ENCODE measurements at places on chromosomes 1 and 21.

DNA sequence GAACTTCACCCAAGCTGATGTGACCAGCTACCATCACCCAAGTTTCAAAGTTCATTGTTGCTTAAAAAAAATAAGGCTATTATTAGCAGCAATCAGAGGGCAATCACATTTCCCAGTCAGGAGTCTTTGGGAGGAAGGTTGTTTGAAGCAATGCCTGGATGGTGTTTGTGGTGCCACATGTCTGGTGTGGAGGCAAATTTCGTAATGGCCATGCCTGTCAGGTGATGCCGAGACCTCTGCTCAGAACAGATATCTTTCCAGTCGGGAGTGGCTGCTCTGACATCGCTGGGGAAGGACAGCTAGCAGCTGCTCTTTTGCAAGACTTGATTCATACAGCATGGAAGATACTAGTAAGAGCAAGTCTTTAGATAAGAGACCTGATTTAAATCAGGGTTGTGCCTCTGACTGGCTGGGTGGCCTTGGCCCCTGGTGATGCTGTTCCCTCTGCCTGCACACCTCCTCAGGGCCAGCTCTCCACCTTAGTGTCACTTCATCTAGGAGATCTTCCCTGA lies 187.8 kb upstream of the JUN start:
- DNase-seq, result no peak

GRCh38 chr1:16621300-16621658 lies 7.9 kb upstream of the NBPF1 start:
- DNase-seq, result no peak

DNA sequence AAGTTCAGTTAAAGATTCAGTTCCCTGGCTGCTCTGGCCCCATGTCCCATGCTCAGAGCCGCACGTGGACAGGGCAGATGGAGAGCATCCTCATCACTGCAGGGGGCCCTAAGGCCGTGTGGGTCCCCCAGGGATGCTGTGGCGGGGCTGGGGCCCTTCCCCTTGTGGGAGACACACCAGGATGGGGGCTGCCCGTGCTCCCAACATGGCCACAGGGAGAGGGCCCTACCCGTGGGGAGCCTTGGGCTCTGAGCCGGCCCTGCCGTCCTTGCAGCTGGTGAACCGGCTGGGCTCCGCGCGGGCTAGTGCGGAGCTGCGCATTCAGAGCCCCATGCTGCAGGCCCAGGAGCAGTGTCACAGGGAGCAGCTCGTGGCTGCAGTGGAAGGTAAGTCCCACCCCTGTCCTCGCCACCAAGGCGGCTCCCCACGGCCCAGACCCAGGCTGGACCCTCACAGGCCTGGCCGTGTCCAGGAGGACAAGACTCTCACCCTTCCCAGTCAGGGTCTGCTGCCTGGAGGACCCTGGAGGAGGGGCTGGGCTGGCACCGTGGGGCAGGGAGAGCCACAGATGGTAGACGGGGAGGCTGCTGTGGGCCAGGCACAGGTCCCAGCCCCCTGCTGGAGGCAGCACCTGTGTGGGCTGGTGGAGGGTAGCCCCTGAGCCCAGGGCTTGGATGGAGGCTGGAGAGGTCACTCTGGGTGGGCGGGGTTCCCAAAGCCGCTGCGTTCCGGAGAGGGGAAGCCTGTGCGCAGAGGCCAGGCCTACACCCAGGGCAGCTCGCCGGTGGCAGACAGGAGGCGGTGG lies 53.8 kb downstream of the TRIM11 start:
- no peak for DNase-seq

DNA sequence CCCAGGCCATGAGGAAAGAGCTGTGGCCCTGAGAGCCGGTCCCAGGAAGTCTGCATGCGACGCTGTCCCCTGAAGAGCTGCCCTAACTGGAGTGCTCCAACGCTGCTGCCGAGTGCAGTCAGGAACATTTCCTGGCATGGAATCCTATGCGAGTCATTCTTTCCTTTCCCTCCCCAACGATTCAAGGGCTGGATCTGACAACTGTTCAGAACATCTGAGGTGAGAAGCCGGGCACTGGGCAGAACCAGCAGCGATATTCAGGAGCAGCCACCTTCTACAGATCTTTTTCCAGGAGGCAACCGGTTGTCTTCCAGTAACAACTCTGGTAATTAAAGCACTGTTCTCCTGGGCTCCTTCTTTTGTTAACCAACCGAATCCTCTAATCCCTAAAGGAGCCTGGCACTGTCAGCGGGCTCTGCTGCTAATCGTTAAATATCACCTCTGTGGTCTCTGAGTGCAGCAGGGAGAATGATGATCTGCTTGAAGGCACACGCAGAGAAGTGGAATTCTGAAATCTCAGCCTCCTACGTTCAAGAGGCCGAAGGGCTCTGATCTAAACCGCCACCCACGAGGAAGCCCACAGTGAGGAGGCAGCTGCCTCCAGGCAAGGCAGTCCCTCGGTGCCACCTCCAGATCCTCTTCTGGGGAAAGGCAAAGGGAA lies 55.8 kb downstream of the SLC45A1 start:
- peak; percentile 80 for DNase-seq

GRCh38 chr1:80003250-80003649 lies 996.7 kb upstream of the ADGRL4 start:
- no peak for DNase-seq

DNA sequence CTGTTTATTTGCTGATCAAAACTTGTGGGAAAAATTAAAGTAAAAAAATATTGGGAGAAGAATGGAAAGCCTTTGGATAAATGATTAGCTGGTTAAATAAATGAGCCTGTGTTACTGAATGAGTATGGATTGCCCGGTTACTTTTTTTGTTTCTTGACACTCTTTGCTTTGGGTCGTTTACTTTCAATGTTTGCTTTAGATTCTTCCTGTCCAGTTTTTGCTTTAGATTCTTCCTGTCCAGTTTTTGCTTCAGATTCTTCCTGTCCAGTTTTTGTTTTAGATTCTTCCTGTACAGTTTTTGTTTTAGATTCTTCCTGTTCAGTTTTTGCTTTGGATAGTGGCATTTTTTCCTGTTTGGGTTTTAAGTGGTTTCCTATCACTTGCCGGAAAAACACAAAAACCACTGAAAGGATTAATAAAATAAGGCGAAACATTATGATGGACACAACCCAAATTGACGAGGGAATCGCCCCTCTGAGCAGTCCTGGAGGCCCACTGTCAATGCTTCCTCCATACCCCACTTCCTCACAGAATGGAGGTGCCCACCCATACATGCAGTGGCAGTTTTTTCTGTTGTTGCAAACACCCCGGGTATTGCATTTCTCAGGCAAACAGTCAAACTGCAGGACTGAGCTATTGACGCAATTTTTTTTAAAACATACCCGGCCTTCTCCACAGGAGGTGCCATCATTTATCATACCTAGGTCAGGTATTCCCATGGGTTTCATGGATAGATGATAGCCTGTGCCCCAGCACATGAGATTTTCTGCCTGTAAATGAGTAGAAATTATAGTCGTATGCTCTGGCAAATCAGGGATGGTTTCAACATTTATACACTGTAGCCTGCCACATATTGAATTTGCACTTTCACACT lies 2.3 kb downstream of the ADAM30 start:
- DNase-seq, result no peak

DNA sequence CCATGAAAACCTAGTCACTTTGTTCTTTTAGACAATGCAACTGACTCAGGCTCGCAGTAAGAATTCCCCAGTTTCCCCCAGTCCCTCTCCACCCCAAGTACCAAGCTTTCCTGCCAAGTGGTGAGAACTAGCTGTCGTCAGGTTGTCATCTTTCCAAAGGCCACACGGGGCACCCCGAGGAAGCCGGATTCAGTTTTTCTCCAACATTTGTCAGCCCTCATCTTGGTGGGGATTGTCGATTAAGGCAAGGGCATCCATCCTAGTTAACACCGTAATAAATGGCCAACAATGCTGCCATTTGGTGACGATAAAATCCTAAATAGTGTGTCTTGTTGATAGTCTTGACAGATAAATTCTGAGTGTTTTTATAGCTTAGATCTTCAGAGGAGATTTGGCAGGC lies 55.9 kb upstream of the PROX1 start:
- peak; percentile 5 for DNase-seq

DNA sequence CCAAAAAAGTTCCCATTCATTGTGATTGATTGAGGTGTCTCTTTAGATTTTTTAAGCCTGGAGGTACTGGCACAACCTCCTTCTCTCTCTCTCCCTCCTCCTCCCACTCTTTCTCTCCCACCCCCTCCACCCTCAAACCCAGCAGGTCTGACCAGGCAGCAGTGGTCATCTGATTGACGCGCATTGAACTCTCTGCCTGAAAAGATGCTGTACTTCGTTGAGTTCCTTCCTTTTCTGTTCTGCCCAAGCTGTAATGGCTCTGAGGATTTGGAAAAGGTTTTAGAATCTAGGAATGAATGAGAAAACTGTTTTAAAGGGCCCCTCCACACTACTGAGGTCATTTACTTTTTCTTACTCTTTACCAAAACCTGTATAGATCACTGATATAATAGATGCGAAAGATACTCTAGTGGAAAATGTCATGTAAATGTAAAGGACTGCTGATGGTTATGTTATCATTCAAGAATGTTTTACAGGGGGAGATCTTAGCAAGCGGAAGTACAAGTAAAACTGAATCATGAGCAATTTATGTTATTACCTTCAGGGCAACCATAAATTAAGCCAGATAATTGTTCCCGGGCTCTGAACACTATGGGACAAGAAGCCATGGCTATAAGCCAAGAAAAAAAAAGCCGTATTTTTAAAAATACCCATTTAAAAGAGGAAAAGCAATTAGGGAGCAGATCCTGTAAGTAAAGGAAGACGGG lies 25.2 kb upstream of the DYRK1A start:
- DNase-seq, result peak; percentile 90

DNA sequence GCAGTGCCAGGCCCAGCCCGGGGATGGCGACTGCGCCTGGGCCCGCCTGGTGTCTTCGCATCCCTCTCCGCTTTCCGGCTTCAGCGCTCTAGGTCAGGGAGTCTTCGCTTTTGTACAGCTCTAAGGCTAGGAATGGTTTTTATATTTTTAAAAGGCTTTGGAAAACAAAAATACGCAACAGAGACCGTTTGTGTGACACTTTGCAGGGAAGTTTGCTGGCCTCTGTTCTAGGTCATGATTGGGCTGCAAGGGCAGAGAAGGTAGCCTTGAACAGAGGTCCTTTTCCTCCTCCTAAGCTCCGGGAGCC lies 719 bp downstream of the SOD1 start:
- DNase-seq, result peak; percentile 52

GRCh38 chr21:38196036-38196435 lies 60.8 kb upstream of the KCNJ15 start:
- DNase-seq, result no peak

DNA sequence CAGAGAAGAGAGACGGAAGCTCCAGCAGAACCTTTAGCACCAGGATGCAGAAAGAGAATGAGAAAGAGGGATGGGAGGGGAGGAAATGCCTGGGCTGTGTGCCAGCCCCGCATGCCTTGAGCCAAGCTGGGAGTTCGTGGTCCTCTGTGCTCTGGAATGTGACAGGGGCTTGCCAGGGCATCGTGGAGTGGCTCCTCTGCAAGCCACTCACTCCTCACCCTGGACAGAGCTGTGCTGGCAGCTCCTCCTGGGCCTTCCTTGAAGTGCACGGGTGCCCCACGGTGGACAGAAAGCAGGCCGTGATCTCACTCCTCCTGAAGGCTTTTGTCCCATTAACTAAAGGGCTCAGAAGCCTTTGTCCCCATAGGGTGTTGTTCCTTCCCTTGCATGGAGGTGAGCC lies 34.8 kb upstream of the PRELP start:
- DNase-seq, result peak; percentile 77

DNA sequence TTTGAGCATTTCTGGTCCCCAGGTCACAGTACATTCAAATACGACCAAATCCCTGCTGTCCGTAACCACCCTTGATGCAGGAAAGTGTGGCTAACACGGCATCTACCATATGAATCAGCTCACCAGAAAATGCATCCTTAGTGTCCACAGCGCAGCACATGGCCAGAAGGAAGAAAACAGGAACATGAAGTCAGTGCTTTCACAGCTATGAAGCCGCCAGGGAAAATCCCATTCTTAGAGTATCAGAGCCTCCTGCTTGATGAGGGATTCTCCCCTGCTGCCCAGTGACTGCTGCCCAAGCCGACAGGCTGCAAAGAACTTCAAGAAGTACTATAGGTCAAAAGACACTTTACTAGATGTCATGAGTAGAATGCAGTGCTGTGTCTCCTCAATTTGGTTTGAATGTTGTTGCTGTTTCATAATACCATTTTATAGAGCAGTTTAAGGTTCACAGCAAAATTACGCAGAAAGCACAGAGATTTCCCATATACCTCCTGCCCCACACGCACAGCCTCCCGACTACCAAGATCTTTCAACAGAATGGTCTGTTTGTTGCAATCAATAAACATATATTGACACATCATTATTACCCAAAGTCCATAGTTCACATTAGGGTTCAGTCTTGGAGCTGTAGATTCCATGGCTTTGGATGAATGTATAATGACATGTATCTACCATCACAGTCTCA lies 14.5 kb downstream of the TIAM1 start:
- DNase-seq, result no peak

DNA sequence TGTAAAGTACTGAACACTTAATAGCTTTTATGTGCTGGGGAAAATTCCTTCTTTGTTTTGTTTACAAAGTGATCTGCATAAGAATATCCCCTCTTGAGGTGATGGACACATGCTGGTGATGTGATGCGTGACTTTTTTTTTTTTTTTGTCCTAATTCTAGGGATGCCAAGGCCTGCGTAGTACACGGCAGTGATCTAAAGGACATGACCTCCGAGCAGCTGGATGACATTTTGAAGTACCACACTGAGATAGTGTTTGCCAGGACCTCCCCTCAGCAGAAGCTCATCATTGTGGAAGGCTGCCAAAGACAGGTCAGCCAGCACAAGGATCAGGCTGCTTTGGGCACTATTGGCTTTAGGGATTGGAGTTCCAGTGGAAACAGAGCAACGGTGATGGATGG lies 24.7 kb downstream of the ATP1A1 start:
- no peak for DNase-seq

- DNase-seq, result no peak
Observed at GRCh38 chr1:41819843-41820242, 98.9 kb downstream of the HIVEP3 start.

DNA sequence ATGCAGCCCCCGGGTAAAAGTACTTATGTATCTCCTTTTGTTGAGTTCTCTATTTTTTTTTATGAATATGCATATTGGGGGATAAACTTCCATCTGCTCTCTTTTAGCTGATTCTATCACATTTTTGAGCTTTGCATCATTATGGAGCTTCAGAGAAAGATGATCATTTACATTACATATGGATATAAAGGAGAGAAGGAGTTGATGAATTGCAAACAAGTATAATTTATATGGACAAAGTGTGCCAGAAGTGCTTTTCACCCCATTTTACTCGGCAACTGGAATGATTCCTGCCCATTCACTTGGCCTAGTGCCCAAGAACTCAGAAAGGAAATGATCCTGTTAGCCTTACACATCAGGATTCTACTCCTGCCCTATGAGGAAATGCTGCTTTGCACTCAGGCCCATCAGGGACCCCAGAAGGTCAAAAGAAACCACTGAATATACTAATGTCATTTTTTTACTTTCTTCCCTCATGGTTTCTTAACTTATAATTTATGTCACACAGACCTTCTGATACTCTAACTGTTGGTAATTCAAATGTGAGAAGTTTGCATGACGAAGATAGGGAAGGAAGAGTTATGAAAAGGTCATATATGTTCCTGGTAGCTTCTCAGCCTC lies 65.6 kb downstream of the SAMSN1 start:
- DNase-seq, result peak; percentile 72
